ENCODE measurements at places on chromosomes 11 and 22.

- DNase-seq: no peak
Observed at GRCh38 chr11:45076761-45077160, 69.7 kb upstream of the PRDM11 start.

GRCh38 chr22:35834061-35834460 lies 116.4 kb downstream of the APOL5 start:
- no peak for DNase-seq

GRCh38 chr11:47329987-47330931 lies 22.2 kb downstream of the MYBPC3 start:
- DNase-seq: no peak

GRCh38 chr22:45776313-45776585 lies 104.6 kb downstream of the ATXN10 start:
- no peak for DNase-seq

DNA sequence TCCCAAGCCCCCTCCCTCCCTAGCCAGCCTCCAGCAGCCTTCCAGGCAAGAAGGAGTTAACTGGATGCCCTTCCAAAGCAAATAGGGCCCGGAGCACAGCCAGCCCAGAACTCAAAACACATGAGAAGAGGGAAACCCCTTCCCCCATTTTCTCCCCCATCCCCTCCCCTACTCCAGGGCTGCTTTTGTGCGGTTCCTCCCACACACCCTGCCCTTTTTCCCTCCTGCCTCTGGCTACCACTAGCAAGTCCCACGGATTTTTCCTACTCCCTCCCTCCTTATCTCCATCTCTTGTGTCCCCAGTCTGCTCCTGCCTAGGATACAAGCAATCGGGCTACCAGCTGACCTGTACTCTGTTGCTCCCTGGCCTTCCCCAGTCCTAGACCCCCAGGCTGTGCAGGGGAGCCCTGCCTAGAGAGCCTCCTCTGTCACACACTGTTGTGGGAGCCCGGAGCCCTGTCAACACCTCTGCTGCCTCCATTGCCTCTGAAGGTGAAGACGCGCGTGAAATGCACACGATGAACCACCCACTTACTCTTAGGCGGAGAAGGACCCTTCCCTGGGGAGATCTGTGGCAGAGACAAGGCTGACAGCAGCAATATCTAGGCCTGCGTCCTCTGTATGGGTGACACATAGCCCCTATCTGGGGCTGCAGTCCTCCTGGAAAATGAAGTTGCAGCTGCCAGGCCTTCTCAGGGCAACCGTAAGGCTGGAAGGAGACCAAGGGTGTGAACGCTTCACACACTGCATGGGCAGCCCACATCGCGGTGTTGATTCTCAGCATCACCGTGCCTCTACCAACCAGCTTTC lies 282.8 kb downstream of the MN1 start:
- no peak for DNase-seq

DNA sequence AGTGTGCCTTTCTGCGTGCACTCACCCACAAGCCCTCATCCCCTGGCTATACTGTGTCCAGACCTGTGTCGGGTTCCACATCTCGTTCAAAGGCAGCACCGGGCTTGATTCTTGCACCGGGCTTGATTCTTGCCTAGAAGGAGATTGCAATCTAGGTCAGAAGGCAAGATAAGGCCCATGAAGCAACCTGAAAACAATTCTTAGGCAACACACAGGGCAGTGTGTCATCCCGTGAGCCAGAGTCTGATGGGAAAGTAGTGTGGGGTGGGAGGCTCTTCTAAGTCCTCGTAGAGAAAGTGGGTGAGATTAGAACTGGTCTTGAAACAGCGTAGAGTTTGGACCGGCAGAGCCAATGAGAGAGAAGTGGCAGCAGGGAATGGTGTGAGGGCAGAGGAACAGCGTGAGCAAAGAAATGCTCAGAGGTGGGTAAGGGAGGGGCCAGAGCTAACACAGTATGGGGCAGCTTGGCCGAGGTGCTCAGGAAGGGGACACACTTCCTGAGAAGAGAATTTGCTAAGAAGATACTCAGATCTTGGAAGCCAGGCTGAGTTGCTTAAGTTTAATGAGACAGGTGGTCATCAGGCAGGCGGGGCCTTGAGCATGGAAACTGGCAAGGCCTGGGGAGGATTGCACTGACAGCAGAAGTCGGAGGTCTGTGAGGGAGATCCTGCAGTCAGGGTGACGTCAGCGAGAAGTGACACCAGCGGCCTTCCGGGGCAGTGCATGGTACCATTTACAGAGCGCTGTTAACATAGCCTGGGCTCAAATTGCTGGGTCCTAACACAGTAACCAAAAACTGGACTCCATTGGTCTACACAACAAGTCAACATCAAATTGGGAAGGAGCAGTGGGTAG lies 40.7 kb upstream of the DKK3 start:
- no peak for DNase-seq

DNA sequence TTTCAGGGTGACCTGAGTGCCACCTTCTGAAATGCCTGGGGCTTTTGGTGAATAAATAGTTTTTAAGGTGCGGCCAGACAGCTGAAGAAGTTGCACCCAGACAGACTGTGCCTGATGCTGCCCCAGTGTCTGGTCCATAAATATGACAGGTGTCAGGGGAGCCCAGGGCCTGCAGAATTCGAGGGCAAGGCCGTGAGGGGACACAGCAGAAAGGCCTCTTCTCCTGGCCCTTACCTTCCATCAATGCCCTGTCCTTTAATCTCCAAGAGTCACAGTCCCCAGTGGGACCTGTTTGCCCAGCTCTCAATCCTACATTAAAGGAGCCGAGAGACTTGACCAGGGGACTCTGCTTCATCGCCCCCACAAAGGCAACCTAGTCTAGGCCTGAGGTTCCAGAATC lies 45.7 kb downstream of the NAT10 start:
- no peak for DNase-seq

- DNase-seq: no peak
Observed at GRCh38 chr11:13110929-13111812, 102.1 kb downstream of the RASSF10 start.

DNA sequence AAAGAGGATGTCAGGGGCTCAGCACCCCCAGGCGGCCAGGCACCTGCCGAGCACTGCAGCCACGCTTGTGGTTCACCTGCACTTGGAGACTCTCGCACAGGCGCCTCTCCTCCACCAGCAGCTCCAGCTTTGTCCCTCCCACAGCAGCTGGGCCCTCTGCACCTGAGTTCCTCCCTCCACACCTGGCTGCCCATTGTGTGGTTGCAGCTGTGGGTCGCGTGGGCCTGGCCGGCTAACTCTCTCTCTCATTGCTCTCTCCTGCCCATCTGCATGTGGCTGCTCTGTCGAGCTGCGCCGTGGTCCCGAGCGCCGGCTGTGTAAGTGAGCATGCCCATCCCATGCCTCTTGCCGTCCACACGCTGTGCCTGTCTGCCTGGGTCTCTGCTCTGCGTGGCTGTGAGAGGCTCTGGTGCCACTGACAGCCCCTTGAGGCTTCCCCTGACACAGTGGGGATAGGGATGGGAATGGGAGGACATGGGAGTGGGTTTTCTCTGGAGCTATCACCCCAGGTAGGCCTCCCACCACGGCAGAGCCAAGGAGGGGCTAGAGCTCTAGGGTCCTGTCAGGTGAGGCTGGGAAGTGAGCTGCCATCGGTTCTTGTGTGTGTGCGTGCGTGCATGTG lies 8.5 kb upstream of the ACR start:
- no peak for DNase-seq

GRCh38 chr22:42562279-42562678 lies 8.5 kb downstream of the SERHL2 start:
- no peak for DNase-seq

DNA sequence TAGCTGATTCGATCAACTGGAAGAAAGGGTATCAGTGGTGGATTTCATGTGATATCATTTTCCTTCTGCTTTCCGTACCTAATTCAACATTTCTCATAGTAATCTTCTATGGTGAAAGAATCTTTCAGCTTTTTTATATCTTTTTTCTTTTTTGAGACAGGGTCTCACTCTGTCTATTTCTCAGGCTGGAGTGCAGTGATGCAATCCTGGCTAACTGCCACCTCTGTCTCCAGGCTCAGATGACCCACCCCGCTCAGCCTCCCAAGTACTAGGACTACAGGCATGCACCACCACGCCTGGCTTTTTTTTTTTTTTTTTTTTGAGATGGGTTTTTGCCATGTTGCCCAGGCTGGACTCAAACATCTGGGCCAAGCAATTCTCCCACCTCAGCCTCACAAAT lies 18.6 kb upstream of the CHORDC1 start:
- DNase-seq: no peak

Measured in NCI-H1694 (cell line).